ENCODE measurements at places on chromosomes 1 and 21.

- no peak for DNase-seq
Measured at GRCh38 chr1:183831311-183831710, 26.4 kb downstream of the RGL1 start.

DNA sequence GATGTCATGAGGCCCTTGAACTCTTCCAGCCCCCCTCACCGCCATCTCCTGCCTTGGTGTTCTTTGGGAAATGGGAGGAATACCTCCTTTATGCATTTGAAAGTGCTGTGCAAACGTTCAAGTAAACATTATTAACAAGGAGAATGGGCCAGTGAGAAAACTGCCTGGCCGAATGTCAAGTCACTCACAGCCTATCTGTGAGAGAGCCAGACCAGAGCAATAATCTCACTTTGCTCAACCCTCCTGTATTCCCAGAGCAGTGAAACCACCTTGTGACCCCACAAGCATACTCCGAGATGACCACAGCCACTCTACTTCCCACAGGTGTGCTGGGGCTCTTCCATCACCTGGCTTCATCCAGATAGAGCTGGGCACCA, 5.2 kb downstream of the TAL1 start:
- DNase-seq, result no peak

DNA sequence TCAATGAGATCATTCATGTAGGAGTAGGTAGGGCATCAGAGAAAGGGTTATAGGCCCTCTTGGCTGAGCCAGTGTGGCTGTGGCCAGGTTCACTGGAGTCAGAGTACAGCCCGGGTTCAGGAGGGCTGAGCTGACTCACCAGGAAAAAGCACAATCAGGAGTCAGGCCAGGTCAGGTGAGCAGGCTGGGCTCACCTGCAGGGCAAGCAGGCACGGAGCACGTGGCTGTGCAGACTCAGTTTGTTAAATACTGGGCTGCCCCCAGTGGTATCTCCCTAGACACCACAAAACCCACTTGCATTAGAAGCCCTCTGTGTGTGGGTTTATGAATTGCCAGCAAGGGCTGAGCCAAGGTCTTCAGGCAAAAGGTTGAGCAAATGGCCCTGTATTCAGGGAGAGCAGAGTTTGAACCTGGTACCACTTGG, 122.1 kb upstream of the SERBP1 start:
- no peak for DNase-seq

GRCh38 chr1:151858886-151859665, 5.6 kb upstream of the THEM5 start:
- no peak for DNase-seq

DNA sequence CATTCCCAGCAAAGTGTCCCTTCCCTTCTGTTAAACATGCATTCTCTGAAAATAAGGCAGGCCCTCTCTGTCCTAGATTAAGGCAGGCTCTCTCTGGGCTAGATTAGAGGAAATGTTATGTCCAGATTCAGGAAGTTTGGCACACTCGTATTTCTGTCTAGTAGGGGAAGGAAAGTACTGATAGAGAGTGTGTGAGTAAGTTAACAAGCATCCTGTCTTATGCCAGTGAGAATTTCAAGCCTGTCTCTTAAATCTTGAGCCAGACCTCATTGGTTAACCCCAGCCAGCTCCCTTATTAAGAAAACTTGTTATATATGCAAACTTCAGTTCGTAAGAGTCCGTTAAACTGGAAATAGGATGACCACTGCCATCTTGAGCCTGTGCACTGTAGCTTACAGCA, 31.6 kb downstream of the IGSF5 start:
- no peak for DNase-seq

DNA sequence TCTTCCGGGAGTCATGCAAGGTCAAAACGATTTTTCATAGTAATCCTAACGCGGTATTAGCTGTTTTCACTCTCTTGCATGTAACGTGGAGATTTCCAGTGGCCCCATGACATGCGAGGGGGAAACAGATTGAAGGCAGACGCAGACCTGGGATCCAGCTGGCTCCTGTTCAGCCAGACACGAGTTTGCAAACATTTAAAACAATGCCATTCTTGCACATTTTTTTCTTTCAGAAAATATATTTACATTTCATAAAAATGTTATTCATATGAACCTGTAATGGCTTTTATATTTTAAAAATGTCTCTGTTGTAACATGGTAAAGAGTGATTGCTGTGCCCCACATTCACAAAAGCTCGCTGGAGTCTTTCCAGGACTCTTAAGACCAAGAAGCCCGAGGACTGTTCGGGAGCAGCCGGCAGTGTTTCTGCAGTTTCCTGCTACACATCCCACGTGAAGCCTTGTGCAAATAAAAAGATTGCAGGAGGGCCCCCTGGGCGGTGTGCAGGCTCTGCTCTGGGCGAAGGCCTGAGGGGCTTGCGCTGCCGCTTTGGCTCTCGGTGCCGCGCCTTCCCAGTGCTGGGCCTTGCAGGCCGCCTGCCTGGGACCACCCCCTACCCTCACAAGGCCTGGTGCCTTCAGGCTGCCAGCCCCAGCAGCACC, 184.9 kb downstream of the DYRK1A start:
- DNase-seq, result no peak

DNA sequence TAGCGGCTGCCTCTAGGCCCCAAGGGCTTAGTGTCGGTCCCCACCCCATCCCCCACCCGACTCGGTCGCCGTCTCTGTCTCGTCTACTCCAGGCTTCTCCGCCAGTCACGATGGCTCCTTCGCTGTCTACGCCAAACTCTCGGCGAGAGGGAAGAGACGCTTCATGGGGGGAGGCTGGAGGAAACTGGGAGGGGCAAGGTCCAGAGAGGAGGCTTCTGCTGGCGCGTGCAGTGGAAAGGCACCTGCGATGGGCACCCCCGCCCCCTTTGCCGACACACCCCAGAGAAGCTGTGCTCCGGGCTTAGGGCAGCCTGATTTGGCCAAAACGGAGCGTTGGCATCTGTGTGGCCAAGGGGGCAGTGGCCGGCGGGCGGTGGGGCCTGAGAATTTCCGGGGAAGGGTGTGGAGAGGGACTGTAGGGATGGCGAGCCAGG, 1.2 kb upstream of the CSMD2 start:
- DNase-seq, result no peak

DNA sequence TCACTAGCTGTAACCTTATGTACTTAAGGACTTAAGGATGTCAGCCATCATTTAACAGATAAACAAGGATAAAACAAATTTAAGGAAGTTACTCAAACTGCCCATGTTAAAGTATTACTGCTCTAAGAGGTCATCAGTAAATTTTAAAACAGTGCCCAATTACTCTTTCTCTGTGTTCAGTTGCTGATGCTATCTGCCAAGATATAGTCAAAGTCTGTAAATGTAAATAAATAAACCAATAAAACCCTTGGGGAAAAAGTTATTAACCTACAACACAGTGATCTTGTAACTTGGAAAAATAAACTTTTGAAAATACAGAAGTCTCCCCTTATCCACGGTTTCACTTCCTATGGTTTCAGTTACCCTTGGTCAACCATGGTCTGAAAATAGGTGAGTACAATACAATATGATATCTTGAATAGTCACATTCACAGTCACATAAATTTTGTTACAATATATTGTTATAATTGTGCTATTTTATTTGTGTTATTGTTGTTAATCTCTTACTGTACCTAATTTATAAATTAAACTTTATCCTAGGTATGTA, 501.8 kb downstream of the LMO4 start:
- DNase-seq, result no peak

- no peak for DNase-seq
Measured at GRCh38 chr1:193438771-193439170, 252.4 kb upstream of the B3GALT2 start.

GRCh38 chr1:178564086-178564782, 51.3 kb downstream of the TEX35 start:
- DNase-seq, result no peak

GRCh38 chr1:107572674-107573211, 392.2 kb downstream of the VAV3 start:
- DNase-seq, result no peak

GRCh38 chr1:219514728-219515127, 98.2 kb downstream of the ZC3H11B start:
- DNase-seq, result no peak

All from stimulated activated CD4-positive, alpha-beta T cell treated with anti-CD3 and anti-CD28 coated beads, Interleukin-12 subunit alpha, Interleukin-12 subunit beta, amount 100 ng/mL, for 4 hours (primary cell).